T-cell (primary cell): ENCODE measurements at places on chromosomes 6 and 20. TPM values are rescaled to one million over a fixed set of nuclear protein-coding genes. Genes with fewer than 3 reads are reported as not detected.
A peak's percentile ranks its signal among the peaks of the same experiment; 100 is the strongest.

DNA sequence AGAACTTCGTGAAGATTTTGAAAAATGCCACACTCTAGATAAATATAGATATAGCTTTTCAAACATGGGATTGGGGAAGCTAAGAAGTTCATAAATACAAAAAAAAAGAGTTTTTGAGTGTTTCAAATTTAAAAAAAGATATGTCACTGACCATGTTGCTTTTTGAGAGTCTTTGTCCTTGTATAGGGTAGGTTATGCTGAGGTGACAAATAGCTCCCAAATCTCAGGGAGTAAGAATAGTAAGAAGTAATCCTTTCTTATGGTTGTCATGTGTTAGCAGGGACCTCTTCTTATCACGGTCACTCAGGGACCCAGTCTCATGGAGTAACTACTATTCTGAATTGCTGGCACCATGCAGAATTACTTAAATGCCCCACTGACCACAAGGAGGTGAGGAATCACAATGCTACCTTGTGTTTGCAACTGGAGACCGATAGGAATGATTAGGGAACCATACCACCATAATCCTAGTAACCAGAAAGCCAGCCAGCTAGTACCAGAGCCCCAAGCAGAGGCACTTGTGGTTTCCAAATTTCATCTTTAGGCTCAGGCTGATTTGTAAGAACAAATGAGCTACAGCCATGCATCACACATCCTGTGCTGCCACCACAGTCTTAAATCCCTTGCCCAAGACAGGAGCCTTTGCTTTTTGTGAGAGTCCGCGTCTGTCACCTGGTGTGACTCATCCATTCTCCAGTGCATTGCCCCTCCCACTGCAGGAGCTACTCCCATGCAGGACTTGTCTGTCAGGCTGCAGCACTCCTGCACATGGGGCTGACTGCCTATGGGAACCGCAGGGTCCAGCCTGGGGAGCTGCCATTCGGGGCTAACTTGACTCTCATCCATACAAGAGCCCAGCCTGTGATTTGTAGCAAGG, 42.4 kb upstream of the ADGRF4 start:
- no peaks in the 10 kb centered on the region for H3K36me3 ChIP-seq
- no peak for DNase-seq
- H3K4me3 ChIP-seq, result no peak overlapping the region
- no peak overlapping the region for H3K27ac ChIP-seq
- peaks cover 4% of the 10 kb centered on the region for H3K27me3 ChIP-seq
- H3K4me1 ChIP-seq, result no peaks in the 10 kb centered on the region

GRCh38 chr6:33217246-33217645, 8.9 kb downstream of the RING1 start:
- no peak overlapping the region for H3K4me3 ChIP-seq
- peaks cover under 1% of the 10 kb centered on the region for H3K36me3 ChIP-seq
- H3K27ac ChIP-seq, result no peak overlapping the region

DNA sequence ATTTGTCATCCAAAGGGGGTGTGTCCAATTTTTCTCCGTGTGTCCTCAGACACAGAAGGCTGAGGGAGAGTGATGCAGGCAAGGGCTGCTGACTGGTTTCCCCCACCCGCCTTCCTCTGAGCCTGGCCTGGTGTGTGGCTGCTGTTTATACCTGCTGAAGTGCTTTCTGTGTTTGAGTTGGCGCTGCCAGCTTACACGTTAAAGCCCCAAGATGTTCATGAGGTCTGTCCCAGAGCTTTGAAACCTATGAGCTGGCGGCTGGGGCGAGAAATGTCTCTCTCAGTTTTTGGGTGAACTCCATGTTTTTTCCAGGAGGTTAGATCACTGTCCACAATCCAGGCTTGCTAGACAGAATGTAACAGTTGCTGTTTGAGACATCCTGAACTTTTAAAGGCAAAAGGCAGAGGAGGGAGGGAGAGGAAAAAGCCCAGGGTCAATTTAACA, 69.0 kb upstream of the CCN2 start:
- no peaks in the 10 kb centered on the region for H3K27me3 ChIP-seq
- H3K27ac ChIP-seq, result no peak overlapping the region
- H3K36me3 ChIP-seq, result no peaks in the 10 kb centered on the region
- DNase-seq, result no peak

GRCh38 chr6:136586295-136586694, 36.1 kb upstream of the MAP7 start:
- H3K27me3 ChIP-seq, result no peaks in the 10 kb centered on the region
- H3K27ac ChIP-seq, result no peak overlapping the region
- no peaks in the 10 kb centered on the region for H3K4me1 ChIP-seq
- DNase-seq, result no peak
- H3K36me3 ChIP-seq, result peaks cover 53% of the 10 kb centered on the region
- no peak overlapping the region for H3K4me3 ChIP-seq

- H3K4me1 ChIP-seq, result no peaks in the 10 kb centered on the region
- H3K4me3 ChIP-seq, result no peak overlapping the region
- H3K27me3 ChIP-seq, result no peaks in the 10 kb centered on the region
- no peak for DNase-seq
- no peak overlapping the region for H3K27ac ChIP-seq
- peaks cover 15% of the 10 kb centered on the region for H3K36me3 ChIP-seq
Measured at GRCh38 chr6:109790131-109790530, 99.0 kb downstream of the FIG4 start.

DNA sequence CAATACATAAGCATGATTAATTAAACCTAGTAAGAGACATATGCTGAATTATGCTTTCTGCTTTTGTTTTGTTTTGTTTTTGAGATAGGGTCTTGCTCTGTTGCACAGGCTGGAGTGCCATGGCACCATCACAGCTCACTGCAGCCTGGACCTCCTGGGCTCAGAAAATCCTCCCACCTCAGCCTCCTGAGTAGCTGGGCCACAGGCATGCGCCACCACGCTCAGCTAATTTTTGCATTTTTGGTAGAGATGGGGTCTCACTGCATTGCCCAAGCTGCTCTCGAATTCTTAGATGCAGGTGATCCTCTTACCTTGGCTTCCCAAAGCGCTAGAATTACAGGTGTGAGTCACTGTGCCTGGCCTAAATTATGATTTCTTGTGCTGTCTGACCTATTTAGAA, 3.8 kb downstream of the XPO5 start:
- H3K27me3 ChIP-seq, result no peaks in the 10 kb centered on the region
- H3K36me3 ChIP-seq, result peaks cover 47% of the 10 kb centered on the region
- peaks cover 3% of the 10 kb centered on the region for H3K4me1 ChIP-seq
- H3K4me3 ChIP-seq, result no peak overlapping the region
- no peak overlapping the region for H3K27ac ChIP-seq
- no peak for DNase-seq

GRCh38 chr6:13538084-13538483, 36.3 kb upstream of the SIRT5 start:
- H3K36me3 ChIP-seq, result no peaks in the 10 kb centered on the region
- H3K4me1 ChIP-seq, result no peaks in the 10 kb centered on the region
- H3K27ac ChIP-seq, result no peak overlapping the region
- peaks cover 3% of the 10 kb centered on the region for H3K27me3 ChIP-seq
- no peak for DNase-seq

DNA sequence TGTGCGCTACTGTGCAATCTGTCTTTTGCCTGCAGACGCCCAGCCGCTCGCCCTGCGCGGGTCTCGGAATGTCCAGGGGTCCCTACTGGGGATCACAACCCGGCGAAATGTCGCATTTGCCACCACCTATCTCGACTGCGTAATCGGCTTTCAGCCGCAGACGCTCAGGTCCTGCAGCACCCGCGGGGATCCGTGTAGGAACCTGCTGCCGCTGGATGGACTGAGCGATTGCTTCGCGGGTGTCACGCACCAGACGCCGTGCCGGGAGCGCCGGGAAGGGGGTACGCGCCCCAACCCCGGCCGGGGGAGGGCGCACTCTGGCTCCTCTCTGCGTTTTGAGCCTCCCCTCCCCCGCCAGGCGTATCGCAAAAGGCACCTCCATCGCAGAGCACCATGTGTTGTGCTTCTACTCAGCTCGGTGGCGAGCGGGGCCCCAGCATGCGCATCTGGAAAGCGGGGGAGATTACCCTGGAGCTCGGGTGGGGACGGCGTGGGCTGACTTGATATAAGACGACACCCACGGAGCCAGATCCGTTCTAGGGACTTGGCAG, 747 bp upstream of the PTPRA start:
- H3K4me3 ChIP-seq, result peak overlapping the region; percentile 62
- H3K36me3 ChIP-seq, result no peaks in the 10 kb centered on the region
- H3K27ac ChIP-seq, result peak overlapping the region; percentile 53
- H3K4me1 ChIP-seq, result peaks cover 14% of the 10 kb centered on the region
- no peaks in the 10 kb centered on the region for H3K27me3 ChIP-seq

GRCh38 chr20:51345601-51346101, 196.9 kb downstream of the NFATC2 start:
- H3K27me3 ChIP-seq, result no peaks in the 10 kb centered on the region
- H3K4me3 ChIP-seq, result no peak overlapping the region
- H3K4me1 ChIP-seq, result no peaks in the 10 kb centered on the region
- no peaks in the 10 kb centered on the region for H3K36me3 ChIP-seq
- DNase-seq, result no peak

DNA sequence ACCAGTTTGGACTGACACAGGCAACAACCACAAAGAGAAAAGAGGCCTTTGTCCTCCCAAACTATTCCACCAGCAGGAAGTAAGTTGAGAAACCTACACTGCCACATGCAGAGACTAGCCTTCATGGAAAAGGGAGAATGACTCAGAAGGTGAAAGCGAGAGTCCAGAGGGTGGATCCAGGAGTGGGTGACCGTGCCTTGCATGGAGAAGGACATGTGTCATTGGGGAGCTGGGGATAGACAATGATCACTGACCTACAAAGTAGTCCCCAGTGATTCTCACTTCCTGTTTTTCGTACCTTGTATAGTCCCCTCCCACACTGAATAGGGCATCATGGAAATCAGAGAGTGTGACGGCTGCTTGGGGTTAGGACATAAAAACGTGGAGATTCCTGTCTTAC, 91.9 kb downstream of the MYLK4 start:
- H3K27ac ChIP-seq, result no peak overlapping the region
- H3K4me3 ChIP-seq, result no peak overlapping the region
- no peak for DNase-seq
- H3K36me3 ChIP-seq, result no peaks in the 10 kb centered on the region
- no peaks in the 10 kb centered on the region for H3K4me1 ChIP-seq
- no peaks in the 10 kb centered on the region for H3K27me3 ChIP-seq

DNA sequence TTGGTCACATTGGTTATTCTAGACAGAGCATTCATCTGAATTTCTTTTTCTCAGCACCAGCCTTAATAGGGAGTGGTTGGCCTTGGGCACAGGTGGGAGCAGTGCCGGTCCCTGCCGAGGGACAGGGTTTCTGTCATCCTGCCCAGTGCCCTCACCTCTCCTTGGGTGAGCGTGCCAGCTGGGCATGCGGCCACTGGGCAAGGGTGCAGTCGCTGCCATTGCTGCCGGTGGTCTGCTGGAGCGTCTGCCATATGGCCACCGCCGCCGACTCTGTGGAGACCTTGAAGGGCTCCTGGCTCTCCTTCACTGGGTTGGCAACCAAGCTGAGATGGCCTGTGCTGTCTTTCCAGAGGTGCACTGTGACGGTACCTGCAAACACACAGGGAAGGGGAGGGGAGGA, 16.4 kb upstream of the UQCC2 start:
- no peak overlapping the region for H3K27ac ChIP-seq
- H3K36me3 ChIP-seq, result no peaks in the 10 kb centered on the region
- DNase-seq, result no peak
- peaks cover 31% of the 10 kb centered on the region for H3K27me3 ChIP-seq
- no peak overlapping the region for H3K4me3 ChIP-seq

The BANF2 gene
- total RNA-seq, result not detected

The HLA-G gene
- total RNA-seq, result 0.23 TPM

The STK35 gene
- total RNA-seq, result 20.6 TPM

The SPATS1 gene
- total RNA-seq, result not detected

The TTK gene
- 0.38 TPM for total RNA-seq

The SIRT5 gene
- 16.8 TPM for total RNA-seq
